ENCODE measurements at places on chromosomes 16 and 17.

GRCh38 chr16:29813644-29814562, 1.9 kb downstream of the PRRT2 start:
- DNase-seq, result no peak

DNA sequence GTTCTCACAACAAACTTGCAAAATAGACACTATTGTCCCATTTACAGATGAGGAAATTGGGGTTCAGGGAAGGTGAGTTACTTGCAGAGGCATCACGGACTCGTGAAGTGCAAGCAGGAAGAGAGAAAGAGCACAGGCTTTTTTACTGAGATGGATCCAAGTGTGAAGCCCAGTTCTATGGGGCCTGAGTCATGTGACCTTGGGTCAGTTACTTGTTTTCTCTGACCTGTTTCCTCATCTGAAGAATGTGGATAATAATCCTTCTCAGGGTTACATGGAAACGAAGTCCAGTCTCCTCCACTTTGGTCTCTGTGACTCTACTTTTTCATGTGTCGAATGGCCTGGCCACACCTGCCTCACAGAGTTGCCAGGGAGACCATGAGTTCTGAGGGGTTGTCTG, 134.4 kb downstream of the SPACA3 start:
- DNase-seq, result no peak

GRCh38 chr17:60802377-60802776, 124.7 kb downstream of the BCAS3 start:
- no peak for DNase-seq

DNA sequence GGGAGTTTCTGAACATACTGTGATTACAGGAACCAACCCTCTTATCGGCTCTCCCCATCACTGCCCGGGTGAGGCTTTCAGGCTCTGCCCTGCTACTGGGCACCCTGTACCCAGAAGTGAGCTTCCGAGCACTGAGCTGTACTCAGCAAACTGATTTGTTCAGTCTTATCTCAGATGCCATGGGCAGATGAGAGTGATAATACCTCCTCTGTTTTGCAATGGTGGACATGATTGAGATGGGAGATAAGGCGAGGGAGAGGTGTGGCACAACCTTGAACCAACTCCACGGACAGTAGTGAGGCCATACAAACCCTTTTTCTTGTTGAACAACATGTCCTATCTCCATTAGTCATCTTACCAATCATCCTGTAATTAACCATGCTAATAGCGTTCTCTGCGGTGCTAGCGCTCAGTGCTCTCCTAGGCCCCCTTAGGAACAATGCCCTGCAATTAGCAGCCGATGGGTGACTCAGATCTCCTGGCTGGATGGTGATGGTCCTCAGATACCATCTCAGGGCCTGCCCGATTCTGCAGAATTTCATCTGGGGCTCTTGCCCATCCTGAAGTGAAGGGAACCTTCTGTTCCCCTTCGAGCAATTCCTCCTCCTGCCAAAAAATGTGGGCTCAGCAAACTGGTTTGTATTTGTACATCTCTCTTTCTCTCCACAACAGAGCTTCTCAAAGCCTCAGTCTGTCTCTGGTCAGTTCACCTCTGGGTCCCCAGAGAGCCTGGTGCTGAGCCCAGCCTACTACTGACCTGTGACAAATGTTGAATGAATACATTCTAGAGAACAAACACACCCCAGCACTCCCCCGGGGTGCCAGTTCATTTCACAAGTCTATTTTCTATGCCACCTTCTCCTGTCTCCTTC, 139.3 kb upstream of the IRX3 start:
- DNase-seq, result no peak

DNA sequence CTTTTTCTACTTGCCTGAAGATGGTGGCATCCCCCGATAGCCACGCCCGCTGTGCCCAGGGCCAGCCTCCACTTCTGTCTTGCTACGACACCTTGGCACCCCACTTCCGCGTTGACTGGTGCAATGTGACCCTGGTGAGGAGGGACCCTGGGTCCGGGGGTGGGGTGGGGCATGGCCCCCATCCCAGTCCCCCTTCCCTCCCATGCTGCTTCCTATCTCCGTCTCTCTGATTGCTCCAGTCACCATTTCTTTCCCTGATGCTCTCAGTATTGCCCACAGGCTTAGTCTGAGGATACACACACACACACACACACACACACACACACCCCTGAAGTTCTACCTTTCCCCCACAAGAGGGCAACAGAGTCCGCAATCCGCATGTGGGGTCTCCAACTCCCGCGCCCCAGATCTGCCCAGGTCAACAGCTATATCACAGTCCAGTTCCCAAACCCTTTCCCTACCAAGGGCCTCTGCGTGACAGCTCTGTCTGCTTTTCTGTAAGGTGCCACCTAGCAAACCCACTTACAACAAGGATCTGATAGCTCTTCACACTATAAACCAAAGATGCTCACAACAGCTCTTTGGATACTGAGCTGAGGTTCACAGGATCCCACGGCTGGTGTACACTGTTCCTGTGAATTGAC, 3.4 kb downstream of the SGCA start:
- peak; percentile 73 for DNase-seq

- DNase-seq, result no peak
Measured at GRCh38 chr17:67133161-67133560, 88.8 kb downstream of the CACNG1 start.

- DNase-seq, result no peak
Measured at GRCh38 chr17:1913702-1914101, 83.9 kb downstream of the RPA1 start.

All from HuH-7 (cell line).